ENCODE measurements at places on chromosomes 16 and 17.
A peak's percentile ranks its signal among the peaks of the same experiment; 100 is the strongest.

DNA sequence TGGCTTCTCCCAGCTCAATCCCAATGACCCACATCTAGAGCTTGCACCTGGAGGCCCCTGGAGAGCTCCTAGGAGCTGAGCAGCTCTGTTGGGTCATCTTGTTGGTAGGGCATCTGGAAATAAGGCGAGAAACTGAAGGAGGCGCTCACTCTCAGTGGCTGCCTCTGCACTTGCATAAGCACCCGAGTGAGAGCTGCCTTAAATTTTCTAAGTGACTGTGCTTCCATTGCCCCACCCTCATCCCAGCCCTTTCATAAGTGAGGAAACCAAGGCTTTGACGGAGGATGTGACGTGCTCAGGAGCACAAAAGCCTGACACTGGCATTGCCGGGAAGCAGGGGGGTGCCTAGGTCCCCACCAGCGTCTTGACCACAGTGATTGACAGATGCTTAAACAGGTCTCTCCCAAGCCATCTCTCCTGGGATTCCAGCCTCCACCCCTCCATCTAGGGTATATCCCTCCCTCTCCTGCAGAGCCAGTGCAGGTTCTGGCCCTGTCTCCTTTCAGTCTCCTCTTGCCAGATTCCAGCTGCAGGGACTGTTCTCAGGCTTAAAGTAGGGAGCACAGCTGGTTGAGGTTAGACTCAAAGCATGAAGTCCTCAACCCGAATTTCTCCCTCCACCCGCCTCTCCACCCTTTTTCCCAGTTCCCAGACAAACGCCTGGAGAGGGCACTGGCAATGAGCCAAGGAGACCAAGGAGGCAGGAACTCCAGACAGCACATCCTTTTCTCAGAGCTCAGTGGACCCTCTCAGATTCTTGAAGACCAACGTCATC, 113.7 kb downstream of the IRX5 start:
- no peaks in the 10 kb centered on the region for H3K27me3 ChIP-seq
- H3K27ac ChIP-seq: no peak overlapping the region
- H3K36me3 ChIP-seq: no peaks in the 10 kb centered on the region
- no peaks in the 10 kb centered on the region for H3K4me1 ChIP-seq
- no peak overlapping the region for H3K4me3 ChIP-seq
- DNase-seq: no peak

GRCh38 chr16:67552476-67552875, 9.8 kb upstream of the CTCF start:
- no peaks in the 10 kb centered on the region for H3K27me3 ChIP-seq
- peak overlapping the region; percentile 96 for H3K27ac ChIP-seq
- H3K4me1 ChIP-seq: peaks cover 63% of the 10 kb centered on the region
- H3K36me3 ChIP-seq: peaks cover 27% of the 10 kb centered on the region
- no peak for DNase-seq
- peak overlapping the region; percentile 60 for H3K4me3 ChIP-seq

- H3K4me3 ChIP-seq: no peak overlapping the region
- DNase-seq: no peak
- H3K36me3 ChIP-seq: no peaks in the 10 kb centered on the region
- no peaks in the 10 kb centered on the region for H3K4me1 ChIP-seq
- H3K27ac ChIP-seq: no peak overlapping the region
Measured at GRCh38 chr16:23254338-23254737, 47.8 kb upstream of the SCNN1B start.

GRCh38 chr16:87515475-87516330, 22.9 kb upstream of the ZCCHC14 start:
- no peak for DNase-seq
- H3K4me3 ChIP-seq: no peak overlapping the region
- H3K27me3 ChIP-seq: peaks cover 73% of the 10 kb centered on the region
- H3K27ac ChIP-seq: no peak overlapping the region
- no peaks in the 10 kb centered on the region for H3K4me1 ChIP-seq
- no peaks in the 10 kb centered on the region for H3K36me3 ChIP-seq

- no peak for DNase-seq
- peaks cover 9% of the 10 kb centered on the region for H3K4me1 ChIP-seq
- H3K27me3 ChIP-seq: peaks cover 35% of the 10 kb centered on the region
- no peaks in the 10 kb centered on the region for H3K36me3 ChIP-seq
Measured at GRCh38 chr17:34669511-34669910, 90.1 kb downstream of the TMEM132E start.

DNA sequence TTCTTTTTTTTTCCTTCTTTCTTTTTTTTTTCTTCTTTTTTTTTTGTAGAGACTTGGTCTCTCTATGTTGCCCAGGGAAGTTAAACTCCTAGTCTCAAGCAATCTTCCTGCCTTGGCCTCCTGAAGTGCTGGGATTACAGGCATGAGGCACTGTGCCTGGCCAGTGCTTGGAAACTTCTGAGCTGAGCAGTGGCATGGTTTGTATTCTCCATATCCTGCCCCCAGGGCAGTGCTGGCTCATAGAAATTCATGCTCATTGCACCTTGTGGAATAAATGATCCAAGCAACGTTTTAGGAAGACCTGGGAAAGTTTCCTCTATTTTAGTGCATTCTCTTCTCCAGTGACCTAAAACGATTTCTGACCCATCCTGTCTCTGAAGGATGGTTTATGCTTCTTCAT, 16.7 kb upstream of the SYT17 start:
- H3K4me1 ChIP-seq: peaks cover 6% of the 10 kb centered on the region
- DNase-seq: no peak

DNA sequence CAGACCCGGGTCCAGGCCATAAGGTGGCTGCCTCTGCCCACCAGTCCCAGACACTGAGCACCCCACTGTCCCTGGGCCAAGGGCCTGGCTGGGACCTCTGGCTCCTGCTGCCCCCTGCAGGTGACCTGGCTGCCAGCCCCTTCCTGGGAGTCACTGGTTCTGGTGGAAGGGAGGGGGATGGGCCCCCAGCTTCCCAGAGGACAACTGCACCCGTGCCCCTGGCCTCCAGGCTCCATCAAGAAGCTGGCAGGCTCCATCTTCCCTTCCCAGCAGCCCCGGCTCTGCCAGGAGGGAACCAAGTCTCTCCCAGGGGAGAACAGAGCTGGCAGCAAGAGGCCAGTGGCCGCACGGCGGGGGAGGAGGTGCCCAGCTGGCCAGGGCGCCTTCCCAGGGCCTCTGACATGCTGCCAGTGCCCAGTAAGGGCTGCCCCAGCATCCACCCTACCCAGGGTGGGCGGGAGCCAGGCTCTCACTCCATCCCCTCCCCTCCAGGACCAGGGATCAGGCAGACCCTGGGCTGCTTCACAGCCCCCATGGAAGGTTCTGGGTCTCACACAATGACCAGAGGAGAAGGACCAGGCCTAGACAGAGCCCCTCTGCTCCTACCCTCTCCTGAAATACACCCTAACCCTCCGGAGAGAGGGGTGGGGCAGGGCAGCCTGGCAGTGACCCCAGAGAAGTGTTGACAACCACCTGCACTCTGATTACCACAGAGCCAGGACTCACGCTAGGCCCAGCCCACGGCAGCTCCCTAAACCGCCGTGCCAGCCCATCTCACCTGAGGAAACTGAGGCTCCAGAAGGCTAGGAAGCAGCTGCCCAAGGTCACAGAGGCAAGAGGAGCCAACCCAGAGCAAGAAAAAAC, 3.6 kb downstream of the CLUH start:
- H3K4me3 ChIP-seq: peak overlapping the region; percentile 34
- peaks cover 47% of the 10 kb centered on the region for H3K4me1 ChIP-seq
- peaks cover 22% of the 10 kb centered on the region for H3K36me3 ChIP-seq
- H3K27me3 ChIP-seq: no peaks in the 10 kb centered on the region

- H3K27me3 ChIP-seq: peaks cover 14% of the 10 kb centered on the region
- DNase-seq: peak; percentile 15
- no peak overlapping the region for H3K4me3 ChIP-seq
Measured at GRCh38 chr16:26598061-26598460, 468.7 kb upstream of the C16orf82 start.

GRCh38 chr17:44024271-44024663, 9.5 kb upstream of the TMEM101 start:
- H3K4me3 ChIP-seq: no peak overlapping the region
- no peak for DNase-seq
- H3K4me1 ChIP-seq: no peaks in the 10 kb centered on the region
- H3K27ac ChIP-seq: no peak overlapping the region
- H3K27me3 ChIP-seq: no peaks in the 10 kb centered on the region

DNA sequence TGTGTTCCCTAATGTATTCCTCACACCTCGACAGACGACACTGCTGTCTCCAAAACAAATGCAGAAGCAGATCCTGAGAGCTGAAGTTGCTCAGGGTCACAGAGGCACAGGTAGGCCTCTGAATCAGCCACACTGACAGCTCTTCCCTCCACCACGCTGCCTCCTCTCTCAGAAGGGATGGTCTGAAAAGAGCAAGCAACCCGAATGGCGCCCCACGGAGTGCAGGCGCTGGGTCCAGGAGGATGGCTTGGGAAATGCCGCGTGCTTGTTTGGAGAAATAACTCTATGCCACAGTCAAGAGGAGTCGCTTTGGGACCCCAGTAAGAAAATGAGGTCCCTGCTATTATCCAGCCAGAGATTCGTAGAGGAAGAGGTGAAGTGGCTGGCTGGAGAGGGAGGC, 15.9 kb downstream of the CYB561 start:
- no peak for DNase-seq
- H3K27ac ChIP-seq: no peak overlapping the region
- peaks cover 16% of the 10 kb centered on the region for H3K27me3 ChIP-seq

DNA sequence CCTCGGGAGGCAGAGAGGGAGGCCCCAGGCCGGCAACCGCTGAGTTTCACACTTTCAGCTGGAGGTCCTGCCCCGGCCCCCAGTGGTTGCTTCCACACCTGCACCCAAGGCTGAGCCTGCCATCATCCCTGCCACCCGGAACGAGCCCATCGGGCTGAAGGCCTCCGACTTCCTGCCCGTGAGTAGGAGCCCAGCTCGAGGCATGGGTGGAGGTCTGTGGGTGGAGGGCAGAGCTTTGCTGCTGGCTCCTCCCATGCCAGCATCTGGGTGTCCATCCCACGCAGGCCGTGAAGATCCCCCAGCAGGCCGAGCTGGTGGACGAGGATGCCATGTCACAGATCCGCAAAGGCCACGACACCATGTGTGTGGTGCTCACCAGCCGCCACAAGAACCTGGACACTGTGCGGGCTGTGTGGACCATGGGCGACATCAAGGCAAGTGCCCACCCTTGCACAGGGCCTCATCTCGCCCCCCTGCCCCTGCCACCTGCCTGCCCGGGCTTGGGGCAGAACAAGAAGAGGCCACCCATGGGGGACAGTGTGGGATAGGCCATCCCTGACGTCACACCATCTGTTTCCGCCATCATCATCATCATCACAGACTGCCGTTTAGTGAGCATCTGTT, 19.6 kb downstream of the KATNB1 start:
- no peaks in the 10 kb centered on the region for H3K27me3 ChIP-seq
- no peaks in the 10 kb centered on the region for H3K4me1 ChIP-seq
- no peak overlapping the region for H3K4me3 ChIP-seq
- peaks cover 33% of the 10 kb centered on the region for H3K36me3 ChIP-seq

DNA sequence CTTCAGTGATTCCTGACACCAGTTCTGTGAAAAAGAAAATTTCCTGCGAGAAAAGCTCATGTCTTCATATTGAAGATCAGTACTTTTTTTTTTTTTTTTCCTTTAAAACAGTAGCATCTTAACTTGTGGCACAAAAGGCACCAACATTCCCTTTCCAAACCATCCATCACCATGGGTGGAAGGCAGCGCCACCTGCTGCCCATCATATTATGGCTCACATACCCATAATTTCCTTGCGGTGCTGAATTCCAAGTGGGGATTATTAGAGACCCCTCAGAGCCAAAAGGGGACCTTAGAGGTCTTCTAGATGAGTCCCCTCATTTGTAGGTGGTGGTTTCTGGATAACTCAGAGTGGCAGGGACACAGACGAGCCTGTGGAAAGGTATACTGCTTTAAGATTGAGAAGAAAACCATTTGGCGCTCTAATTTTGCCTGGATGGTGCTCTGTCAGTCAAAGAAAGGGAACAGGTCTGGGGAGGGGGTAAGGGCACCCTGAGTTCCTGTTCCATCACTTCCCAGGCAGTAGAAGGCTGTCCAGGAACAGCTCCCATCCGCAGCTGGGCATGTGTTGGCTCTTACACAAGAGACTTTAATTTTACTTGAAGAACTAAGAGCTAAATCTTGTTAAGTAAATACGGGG, 7.9 kb upstream of the SOST start:
- no peak overlapping the region for H3K4me3 ChIP-seq
- H3K36me3 ChIP-seq: peaks cover 19% of the 10 kb centered on the region
- DNase-seq: no peak
- no peaks in the 10 kb centered on the region for H3K27me3 ChIP-seq
- H3K27ac ChIP-seq: no peak overlapping the region

- H3K4me3 ChIP-seq: no peak overlapping the region
- no peak for DNase-seq
- H3K27me3 ChIP-seq: no peaks in the 10 kb centered on the region
- H3K4me1 ChIP-seq: no peaks in the 10 kb centered on the region
Measured at GRCh38 chr17:12472252-12473173, 193.2 kb upstream of the MYOCD start.

GRCh38 chr16:89315791-89316581, 98.5 kb downstream of the ZNF778 start:
- peaks cover 62% of the 10 kb centered on the region for H3K36me3 ChIP-seq
- H3K27ac ChIP-seq: peak overlapping the region; percentile 94
- H3K4me3 ChIP-seq: peak overlapping the region; percentile 73
- peak; percentile 15 for DNase-seq

DNA sequence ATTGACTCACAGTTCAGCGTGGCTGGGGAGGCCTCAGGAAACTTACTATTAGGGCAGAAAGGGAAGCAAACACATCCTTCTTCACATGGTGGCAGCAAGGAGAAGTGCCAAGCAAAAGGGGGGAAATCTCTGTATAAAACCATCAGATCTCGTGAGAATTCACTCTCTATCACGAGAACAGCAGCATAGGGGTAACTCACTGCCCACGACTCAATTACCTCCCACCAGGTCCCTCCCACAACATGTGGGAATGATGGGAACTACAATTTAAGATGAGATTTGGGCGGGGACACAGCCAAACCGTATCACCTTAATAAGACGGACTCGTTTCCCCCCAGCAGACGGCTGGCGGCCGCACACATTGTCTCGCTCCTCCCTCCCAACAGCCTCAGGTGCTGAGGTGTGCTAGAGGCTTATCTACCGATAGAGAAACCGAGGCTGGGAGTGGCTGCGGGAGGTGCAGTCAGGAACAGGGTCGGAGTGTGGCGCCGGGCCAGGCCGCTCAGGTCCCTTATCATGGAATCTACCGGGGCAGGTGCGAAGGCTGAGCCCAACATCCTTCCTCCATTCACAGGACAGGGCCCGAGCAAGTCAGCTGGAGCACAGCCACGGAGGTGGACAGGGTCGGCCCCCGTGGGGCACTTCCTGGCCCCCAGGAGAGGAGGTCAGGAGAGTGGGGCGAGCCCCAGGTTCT, 4.9 kb upstream of the ZG16B start:
- no peak overlapping the region for H3K4me3 ChIP-seq
- no peaks in the 10 kb centered on the region for H3K4me1 ChIP-seq
- H3K27ac ChIP-seq: no peak overlapping the region

- no peak overlapping the region for H3K4me3 ChIP-seq
- DNase-seq: no peak
- H3K4me1 ChIP-seq: peaks cover 6% of the 10 kb centered on the region
- H3K27me3 ChIP-seq: peaks cover 39% of the 10 kb centered on the region
- no peaks in the 10 kb centered on the region for H3K36me3 ChIP-seq
Measured at GRCh38 chr17:74541176-74542111, 4.5 kb downstream of the CD300C start.

- peaks cover 1% of the 10 kb centered on the region for H3K4me1 ChIP-seq
- peaks cover 27% of the 10 kb centered on the region for H3K36me3 ChIP-seq
- no peak overlapping the region for H3K4me3 ChIP-seq
- H3K27me3 ChIP-seq: no peaks in the 10 kb centered on the region
- H3K27ac ChIP-seq: no peak overlapping the region
- DNase-seq: no peak
Measured at GRCh38 chr17:72872396-72872795, 220.1 kb downstream of the SLC39A11 start.

Measured in stimulated activated naive B cell treated with anti-CD40 and anti-IgM and Interleukin-4, amounts not matched to agents 10 μg/mL and 1 μg/mL and 100 μg/mL, for 72 hours (primary cell).